Substantia nigra (tissue), 51 donors: ENCODE measurements at places on chromosomes 7 and 10.

DNA sequence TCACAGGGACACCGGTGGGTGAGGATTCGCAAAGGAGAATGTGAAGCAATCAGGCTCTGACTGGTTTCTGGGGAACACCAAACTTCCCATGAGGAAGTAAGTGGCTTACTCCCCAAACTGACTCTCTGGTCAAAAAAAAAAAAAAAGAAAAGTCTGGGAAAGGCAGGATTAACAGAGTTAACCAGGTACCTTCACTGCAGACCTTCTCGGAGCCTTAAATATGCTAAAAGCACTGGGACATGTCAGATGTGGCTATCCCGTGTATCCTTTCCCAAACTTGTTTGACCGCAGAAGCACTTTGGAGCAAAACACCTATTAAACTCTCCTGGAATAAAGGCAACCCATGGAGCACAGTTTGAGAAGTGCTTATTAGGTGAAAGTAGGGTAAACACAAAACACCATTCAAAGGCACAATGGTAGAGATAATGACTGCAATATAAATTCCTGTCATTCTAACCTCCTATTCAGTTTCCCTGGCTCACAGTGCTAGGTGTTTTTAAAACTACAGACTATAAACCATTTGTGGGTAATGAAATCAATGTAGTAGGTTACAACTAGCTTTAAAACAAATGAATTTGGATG is 44.1 kb upstream of the MXI1 start:
- DNase-seq = no peak

DNA sequence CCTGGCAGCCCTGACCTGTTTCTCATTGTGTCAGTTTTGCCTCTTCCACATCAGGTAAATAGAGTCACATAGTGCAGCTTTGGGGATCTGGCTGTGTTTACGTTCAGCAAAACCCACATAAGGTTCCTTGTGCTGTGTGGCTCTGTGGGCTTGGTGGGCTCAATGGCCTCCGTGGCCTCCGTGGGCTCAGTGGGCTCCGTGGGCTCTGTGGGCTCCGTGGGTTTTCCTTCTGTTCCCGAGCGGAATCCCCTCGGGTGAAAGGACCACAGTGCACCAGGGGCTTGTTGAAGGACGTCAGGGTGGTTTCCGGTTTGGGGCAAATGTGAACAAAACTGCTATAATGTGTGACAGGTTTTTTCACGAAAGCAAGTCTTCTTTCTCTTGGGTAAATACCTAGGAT is 12.5 kb upstream of the DPYSL4 start:
- DNase-seq = no peak

DNA sequence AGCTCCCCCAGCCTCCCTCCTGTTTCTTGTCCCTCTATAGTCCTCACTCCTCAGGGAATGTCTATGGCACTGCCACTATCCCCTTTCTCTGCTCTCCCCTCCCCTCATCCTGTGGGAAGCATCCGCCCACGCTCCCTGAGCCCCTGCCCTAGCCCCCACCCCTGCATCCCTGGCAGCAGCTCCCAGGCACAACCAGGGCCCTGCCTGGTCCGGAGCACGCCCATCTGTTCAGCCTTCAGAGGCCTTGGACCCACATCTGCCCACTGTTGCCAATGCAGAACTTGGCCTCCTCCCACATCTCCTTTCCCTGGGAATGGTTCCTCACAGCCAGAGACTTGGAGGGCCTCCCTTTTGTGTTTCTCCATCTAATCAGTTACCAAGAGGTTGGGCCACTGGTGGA is 20.4 kb upstream of the TBRG4 start:
- no peak for DNase-seq

GRCh38 chr7:158531661-158532060 is 56.0 kb downstream of the PTPRN2 start:
- no peak for DNase-seq

DNA sequence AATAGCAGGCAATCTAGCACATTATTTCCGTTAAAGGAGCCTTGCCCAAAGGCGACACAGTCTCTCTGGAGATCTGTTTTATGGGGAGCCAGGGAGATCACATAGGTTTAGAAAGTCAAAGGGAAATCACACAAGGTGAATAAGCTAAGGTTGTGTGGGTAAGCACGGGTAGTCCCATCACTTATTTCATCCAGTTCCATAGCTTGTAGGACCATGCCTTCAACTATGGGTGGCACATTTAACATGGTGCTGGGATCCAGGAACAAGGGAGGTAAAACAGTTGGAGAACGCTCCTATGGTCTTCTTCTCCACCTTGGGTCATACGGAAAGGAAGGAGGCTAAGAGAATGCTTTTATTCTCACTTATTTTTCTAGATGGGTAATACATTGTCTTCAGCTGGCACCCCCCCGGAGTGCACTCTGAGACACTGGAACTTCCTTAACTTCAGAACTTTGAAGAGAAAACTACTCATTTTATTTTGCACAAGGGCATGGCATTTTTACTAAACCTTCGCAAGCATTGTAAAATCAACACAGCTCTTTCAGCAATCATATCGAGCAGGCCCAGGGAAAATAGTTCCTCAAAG is 435.4 kb downstream of the KIF20B start:
- DNase-seq = no peak

DNA sequence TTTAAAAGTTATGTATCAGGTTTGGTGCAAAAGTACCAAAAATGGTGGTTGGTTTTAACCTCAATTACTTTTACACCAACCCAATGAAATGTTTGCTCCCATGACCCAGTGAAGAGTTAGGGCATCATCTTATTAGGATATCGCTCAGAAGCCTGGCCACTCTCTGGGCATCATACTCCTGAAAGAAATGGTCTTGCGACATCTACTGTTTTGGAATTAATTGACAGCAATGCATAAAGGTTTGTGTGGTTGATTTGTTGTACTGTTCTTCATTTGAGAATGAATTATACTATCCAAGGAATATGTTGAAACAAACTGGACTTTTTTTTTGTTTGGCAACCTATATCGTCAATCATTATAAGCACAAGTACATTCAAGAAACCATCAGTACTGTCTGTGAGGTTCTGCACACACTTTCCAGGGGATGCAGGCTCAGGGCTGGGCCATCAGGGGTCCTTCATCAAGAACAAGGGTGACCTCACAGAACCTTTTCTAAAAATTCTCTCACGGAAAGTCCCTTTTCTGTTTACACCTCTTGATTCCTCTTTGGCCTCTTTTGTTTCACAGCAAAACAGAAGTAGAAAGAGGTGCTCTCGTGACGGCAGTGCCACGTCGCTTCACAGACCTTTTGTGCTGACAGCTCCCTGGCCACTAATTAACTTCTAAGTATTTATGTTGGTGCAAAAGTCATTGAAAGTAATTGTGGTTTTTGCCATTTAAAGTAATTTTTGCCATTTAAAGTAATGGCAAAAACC is 117.2 kb upstream of the KLF6 start:
- DNase-seq = no peak

DNA sequence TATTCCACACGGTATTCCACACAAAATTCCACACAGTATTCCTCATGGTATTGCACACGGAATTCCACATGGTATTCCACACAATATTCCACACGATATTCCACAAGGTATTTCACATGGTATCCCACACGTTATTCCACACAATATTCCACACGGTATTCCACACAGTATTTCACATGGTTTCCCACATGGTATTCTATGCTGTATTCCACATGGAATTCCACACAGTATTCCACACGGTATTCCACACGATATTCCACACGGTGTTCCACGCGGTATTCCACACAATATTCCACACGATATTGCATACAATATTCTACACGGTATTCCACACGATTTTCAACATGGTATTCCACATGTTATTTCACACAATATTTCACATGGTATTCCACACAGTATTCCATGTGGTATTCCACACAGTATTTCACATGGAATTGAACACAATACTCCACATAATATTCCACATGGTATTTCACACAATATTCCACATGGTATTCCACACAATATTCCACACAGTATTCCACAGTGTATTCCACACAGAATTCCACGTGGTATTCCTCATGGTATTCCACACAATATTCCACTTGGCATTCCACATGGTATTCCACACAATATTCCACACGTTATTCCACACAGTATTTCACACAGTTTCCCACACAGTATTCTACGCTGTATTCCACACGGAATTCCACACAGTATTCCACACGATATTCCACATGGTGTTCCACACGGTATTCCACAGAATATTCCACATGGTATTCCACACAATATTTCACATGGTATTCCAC is 136.0 kb upstream of the CHST15 start:
- DNase-seq = no peak

- DNase-seq = no peak
Measured at GRCh38 chr10:14592026-14592425, 182.7 kb downstream of the FAM107B start.

GRCh38 chr10:31261511-31262311 is 57.3 kb upstream of the ZEB1 start:
- DNase-seq = no peak

DNA sequence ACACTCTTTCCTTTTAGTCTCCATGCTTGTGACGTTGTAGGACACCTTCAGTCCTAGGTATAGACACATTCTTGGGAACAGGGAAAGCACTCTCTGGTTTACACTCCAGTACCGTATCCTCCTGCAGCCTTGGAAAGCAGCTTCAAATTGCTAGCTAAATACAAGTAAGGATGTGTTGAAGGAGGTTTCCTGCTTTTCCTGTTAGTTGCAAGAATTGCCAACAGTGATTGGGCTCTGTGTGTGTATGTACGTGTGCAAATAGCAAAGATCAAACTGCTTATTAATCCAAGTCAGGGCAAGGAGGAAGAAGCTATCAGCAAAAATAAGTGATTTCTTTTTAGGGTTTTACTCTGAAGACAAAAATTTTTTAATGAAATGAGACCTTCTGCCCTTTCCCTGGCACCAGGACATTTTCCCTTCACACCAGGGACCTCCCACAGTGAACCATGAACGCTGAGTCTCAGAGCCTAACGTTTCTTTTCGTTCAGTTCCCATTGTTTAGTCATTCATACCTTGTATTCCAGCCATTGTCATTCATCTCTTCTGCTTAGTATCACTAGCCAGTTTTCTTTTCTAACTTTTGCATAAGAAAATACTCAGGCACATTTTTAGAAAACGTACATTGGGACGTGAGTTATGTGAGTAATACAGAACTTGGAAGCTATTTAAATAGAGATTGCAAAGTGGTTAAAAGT is 36.9 kb upstream of the AUTS2 start:
- DNase-seq = no peak

DNA sequence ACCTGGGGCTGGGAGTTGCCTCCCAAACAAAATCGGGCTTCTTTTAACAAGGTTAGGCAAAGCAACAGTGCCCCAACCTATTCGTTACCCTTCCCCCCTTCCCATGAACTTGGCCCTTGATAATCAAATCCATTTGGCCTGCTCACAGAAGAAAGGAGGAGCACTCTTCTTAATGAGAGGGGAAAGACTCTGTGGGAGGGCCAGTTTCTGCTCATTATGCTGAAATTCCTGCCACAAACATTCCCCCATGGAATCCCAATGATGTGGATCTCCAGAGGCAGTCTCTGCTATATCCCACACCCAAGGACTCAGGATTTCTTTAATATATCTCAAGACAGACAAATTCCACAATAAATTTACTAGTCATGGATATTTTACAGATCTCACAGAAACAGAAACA is 43.0 kb downstream of the LSM5 start:
- no peak for DNase-seq

DNA sequence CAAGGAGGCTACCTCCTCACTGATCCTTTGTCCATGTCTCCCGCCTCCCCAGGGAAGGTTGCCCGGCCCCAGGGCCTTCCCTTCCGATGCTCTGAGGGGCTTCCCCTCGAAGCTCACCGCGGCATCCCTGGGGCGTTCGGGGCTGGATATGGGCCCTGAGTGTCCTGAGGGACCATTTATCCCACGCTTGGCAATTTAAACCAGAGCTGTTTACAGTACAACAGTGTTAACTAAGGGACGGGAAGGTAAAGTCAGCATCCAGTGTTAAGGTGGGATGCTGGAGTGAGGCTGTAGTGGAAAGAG is 92.0 kb downstream of the TCERG1L start:
- no peak for DNase-seq

- no peak for DNase-seq
Measured at GRCh38 chr7:104922182-104923009, 91.6 kb upstream of the KMT2E start.

GRCh38 chr10:17022466-17022825 is 107.2 kb downstream of the CUBN start:
- DNase-seq = no peak

DNA sequence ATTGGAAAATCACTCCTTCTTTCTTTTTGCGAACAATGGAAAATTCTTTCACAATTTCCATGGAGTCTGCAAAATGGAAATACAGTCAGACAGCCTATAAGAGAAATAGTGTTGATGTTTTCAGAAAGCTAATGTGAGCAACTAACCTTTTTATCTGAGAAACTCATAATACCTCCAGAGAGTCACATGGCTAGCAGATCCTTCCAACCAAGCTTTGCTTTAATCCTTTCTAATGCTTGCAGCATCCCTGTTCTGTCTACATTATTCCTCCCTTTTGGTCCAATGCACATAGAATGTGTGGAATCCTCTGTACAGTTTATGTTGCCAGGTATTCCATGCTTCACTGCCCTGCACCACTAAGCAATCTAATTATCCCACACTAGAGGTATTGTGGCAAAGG is 717.5 kb upstream of the LRRN3 start:
- DNase-seq = no peak

- DNase-seq = no peak
Measured at GRCh38 chr10:124748953-124749645, 4.9 kb upstream of the FAM53B start.

DNA sequence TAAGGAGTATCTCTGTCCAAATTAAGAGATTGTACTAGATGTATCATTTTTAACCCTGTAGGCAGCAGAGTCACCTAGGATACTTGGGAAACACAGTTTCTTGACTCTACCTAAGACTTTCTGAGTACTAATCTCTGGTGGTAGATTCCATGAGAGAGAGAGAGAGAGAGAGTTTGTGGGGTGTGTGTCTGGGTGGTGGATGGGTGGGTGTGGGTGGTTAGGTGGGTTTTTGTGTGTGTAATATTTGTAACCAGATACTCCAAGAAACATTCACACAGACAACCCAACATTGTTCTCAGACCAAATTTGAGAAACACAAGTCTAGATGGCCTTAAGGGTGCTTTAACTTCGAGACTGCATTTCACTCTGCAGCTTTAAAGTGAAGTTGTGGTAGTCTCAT is 215.2 kb downstream of the PRKG1 start:
- no peak for DNase-seq

DNA sequence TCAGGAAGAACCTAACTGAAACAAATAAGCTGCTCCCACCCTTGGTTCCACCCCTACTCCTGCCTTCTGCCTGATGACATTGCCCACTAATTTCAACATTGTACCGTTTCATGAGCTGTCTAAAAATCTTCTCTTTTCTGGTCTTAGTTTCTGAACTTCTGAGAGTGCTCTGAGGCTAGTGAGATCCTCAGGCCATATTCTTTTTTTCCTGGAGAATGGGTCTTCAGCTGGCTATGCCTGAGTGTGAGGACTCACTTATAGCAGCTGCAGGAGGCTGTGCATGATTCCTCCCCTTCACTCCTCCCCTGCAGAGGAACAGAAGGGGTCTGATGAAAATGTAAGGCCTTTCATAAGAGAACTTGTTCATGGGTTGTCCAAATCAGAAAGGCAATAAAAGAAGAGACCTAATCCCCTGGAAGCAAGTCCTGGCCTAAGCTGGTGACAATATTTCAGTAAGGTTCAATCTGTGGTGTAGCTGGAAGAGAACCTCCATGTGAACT is 11.1 kb downstream of the HOXA4 start:
- no peak for DNase-seq

- no peak for DNase-seq
Measured at GRCh38 chr7:24365606-24366005, 81.6 kb downstream of the NPY start.

GRCh38 chr10:90945491-90946070 is 24.7 kb upstream of the ANKRD1 start:
- DNase-seq = no peak
